ENCODE measurements at places on chromosomes 5 and 9. TPM values are rescaled to one million over a fixed set of nuclear protein-coding genes. Genes with fewer than 3 reads are reported as not detected.

Gene SLC22A4
- total RNA-seq = 0.78 TPM

Gene SLC6A7
- total RNA-seq = not detected

Gene KIF4B
- under 0.01 TPM for total RNA-seq

Gene ANKS6
- 19.0 TPM for total RNA-seq

Gene DRD1
- total RNA-seq = 1.2 TPM

Gene SCGB3A2
- not detected for total RNA-seq

Gene TCF7
- total RNA-seq = 0.40 TPM

Gene DMRT3
- total RNA-seq = not detected

Gene ARHGEF39
- total RNA-seq = 0.26 TPM

Gene SPEF2
- 2.0 TPM for total RNA-seq

Gene ANXA1
- 658 TPM for total RNA-seq

Gene SNX18
- total RNA-seq = 88.7 TPM

Gene ZDHHC11B
- not detected for total RNA-seq

Gene GNA14
- total RNA-seq = 6.3 TPM

Gene ABLIM3
- 37.7 TPM for total RNA-seq

Gene GRK6
- total RNA-seq = 19.7 TPM

Measured in smooth muscle cell of the pulmonary artery (primary cell).